Heart right ventricle (tissue), 16 donors: ENCODE measurements at places on chromosomes 7 and 10. TPM values are rescaled to one million over a fixed set of nuclear protein-coding genes. Genes with fewer than 3 reads are reported as not detected.

ITPRID1 gene
- total RNA-seq, result not detected

PDE1C gene
- total RNA-seq, result 217 TPM

SUGCT gene
- 7.1 TPM for total RNA-seq

JAZF1 gene
- 33.3 TPM for total RNA-seq

ASB10 gene
- 27.8 TPM for total RNA-seq

EVX1 gene
- not detected for total RNA-seq

TMEM213 gene
- not detected for total RNA-seq

PRKRIP1 gene
- total RNA-seq, result 14.7 TPM

CC2D2B gene
- 0.74 TPM for total RNA-seq

MPP7 gene
- 12.8 TPM for total RNA-seq

TRPV6 gene
- not detected for total RNA-seq

SH2D4B gene
- not detected for total RNA-seq

TMEM176B gene
- total RNA-seq, result 94.0 TPM

PRKCQ gene
- total RNA-seq, result 0.59 TPM

OR2A1 gene
- not detected for total RNA-seq
